ENCODE measurements at places on chromosomes 16 and 17. TPM values are rescaled to one million over a fixed set of nuclear protein-coding genes. Genes with fewer than 3 reads are reported as not detected.

DNA sequence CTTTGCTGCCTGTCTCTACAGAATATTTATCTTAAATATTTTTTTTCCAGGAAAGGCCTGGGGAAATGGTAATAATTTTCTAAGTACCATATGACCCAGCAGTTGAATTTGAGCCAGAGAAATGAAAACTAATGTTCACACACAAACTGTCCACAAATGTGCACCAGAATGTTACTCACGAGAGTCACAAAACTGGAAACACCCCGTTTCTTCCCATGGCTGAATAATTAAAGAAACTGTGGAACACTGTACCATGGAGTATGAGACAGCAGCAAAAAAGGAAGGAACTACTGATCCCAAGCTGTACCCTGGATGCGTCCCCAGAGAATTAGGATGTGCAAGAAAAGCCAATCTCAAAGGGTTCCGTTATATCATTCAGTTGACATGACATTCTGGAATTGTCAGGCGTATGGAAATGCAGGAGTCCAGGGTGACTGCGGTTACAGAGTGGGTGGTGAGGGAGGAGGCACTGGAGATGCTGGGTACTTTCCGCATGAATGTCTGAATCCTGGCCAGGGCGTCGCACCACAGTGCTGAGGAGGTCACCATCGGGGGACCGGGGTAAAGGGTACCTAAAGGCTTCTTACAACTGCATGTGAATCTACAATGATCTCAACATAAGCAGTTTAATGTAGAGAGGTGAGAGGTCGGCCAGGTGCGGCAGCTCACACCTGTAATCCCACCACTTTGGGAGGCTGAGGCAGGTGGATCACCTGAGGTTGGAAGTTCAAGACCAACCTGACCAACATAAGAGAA is 34.5 kb downstream of the USP22 start:
- no peak for DNase-seq

GRCh38 chr16:324451-325334 is 27.8 kb downstream of the AXIN1 start:
- no peak for DNase-seq

DNA sequence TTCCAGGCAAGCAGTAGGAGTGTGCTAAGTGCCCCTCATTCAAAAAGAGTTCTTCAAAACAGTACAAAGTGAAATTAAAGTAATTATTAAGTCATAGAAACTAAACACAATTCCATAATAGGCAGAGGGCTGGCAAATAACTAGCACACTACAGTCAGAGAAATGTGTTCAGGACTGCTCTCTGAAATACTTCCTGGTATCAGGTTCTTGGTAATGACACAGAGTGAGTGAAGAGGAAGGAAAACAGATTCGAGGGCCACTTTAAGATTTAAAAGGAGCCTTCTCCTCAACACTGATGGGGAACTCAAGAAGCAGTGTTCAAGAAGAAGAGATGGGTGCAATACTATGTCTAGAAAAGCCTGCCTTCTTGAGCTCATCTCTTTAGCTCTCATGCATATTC is 139.2 kb downstream of the TOX3 start:
- no peak for DNase-seq

CLEC18C gene
- total RNA-seq = not detected

- no peak for DNase-seq
These were observed 25.9 kb downstream of the NKD1 start for GRCh38 chr16:50573947-50574744.

- no peak for DNase-seq
These were observed 17.4 kb downstream of the ZNF276 start for GRCh38 chr16:89738538-89739317.

- peak; percentile 75 for DNase-seq
These were observed 24.8 kb upstream of the BPTF start for GRCh38 chr17:67800495-67800928.

GRCh38 chr17:34371405-34372100 is 8.5 kb upstream of the CCL1 start:
- no peak for DNase-seq

CD300C gene
- total RNA-seq = not detected

FBF1 gene
- 5.3 TPM for total RNA-seq

DNA sequence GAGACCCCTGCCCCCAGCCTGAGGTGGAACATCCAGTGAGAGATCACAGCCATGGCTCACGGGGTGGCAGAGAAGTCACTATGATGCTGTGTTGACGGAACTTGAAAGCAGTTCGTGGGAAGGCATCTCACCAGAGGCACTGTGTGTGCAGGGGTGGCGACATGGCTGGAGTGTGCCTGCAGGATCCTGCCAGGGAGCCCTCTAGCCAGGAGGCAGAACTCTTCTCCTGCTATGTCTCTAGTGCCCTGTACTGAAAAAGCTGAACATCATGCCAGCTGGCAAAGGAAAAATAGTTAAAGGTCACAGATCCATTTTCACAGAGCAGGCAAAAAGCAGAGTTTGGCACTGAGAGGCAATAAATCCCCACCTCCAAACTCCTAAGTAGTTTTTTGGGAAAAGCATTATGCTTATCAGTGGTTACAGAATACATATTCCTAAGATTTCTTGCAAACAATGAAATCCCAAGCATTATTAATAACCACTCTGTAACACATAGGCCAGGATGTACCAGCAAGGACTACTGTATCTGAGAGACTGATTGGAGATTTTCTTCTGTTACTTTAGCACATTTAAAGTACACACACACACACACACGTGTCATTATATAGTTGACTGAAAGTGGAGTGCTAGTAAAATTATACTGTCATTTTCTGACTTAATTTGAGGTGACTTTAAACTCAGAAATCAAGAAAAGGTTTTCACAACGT is 36.8 kb downstream of the TNRC6C start:
- DNase-seq = no peak

DNA sequence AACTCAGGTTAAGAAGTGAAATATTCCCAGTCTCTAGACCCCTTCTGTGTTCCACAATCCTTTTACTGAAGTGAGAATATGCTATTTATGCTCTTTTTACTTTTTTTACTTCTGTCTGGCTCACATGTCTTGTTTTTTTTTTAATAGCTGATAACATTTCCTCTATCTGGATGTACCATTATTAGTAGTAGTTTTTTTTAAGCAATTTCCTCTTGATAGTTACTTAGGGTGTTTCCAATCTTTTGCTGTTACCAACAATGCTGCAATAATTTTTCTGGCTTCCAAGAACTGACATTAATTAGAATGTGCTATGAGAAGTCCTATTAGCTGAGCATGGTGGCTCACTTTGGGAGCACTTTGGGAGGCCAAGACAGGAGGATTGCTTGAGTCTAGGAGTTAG is 32.0 kb downstream of the KSR1 start:
- no peak for DNase-seq

- DNase-seq = no peak
These were observed 1965.9 kb downstream of the TP53TG3F start for GRCh38 chr16:35425270-35425669.

GRCh38 chr17:46730026-46730425 is 88.5 kb downstream of the WNT3 start:
- DNase-seq = no peak

DNA sequence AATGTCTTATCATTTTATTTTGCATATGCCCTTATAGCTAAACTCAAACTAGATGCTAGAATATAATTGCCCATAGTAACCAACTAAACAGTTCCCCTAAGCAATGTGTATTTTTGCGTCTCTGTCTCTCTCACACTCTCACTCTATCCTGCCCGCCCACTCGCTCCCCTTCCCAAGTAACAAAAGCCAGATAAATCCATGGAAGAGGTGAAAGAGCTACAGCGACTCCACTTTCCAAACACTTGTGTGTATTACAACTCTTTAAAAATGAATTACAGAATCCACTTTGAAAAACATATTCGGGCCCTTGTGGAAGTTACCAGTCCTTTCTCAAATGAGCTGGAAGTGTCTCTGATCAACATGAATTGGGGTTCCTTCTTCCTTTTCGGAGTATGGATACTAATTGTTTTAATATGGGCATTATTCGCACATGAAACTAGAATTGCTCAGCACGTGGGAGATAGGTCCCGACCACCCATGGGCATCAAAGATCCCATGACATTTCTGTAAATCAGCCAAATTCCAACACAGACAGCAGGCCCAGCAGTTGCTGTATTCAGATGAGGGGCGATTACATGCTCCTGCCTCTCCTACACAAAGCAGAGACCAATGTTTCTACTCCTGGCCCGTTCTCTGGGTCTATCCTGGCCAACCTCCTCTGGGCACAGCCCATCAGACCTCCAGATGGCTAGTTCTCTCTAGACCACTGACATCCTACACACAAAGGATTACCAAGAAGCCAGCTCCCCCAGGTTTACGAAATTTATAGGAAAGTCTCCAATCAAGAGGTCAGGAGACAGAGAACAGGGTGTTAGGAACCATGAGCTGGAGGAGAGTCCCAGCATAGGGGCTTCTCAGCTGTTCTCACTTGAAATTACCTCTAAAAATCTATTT is 121.5 kb downstream of the ZFHX3 start:
- DNase-seq = no peak

NFE2L1 gene
- total RNA-seq = 42.8 TPM

- no peak for DNase-seq
These were observed 251.1 kb upstream of the CDH5 start for GRCh38 chr16:66115373-66115772.

TMEM98 gene
- 173 TPM for total RNA-seq

DNA sequence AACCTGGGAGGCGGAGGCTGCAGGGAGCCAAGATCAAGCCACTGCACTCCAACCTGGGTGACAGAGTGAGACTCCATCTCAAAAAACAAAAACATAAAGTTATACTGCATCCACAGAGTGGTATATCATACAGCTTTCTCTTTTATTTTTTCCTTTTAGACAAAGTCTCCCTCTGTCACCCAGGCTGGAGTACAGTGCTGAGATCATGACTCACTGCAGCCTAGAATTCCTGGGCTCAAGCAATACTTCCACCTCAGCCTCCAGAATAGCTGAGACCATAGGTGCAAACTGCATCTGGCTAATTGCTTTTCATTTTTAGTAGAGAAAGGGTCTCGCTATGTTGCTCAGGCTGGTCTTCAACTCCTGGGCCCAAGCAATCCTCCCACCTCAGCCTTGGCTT is 10.0 kb upstream of the COPRS start:
- DNase-seq = peak; percentile 26

ARHGAP44 gene
- 1.1 TPM for total RNA-seq

- no peak for DNase-seq
These were observed 41.4 kb upstream of the BHLHA9 start for GRCh38 chr17:1228781-1229348.

GRCh38 chr17:21377705-21378396 is 1.7 kb downstream of the KCNJ12 start:
- DNase-seq = no peak

DNA sequence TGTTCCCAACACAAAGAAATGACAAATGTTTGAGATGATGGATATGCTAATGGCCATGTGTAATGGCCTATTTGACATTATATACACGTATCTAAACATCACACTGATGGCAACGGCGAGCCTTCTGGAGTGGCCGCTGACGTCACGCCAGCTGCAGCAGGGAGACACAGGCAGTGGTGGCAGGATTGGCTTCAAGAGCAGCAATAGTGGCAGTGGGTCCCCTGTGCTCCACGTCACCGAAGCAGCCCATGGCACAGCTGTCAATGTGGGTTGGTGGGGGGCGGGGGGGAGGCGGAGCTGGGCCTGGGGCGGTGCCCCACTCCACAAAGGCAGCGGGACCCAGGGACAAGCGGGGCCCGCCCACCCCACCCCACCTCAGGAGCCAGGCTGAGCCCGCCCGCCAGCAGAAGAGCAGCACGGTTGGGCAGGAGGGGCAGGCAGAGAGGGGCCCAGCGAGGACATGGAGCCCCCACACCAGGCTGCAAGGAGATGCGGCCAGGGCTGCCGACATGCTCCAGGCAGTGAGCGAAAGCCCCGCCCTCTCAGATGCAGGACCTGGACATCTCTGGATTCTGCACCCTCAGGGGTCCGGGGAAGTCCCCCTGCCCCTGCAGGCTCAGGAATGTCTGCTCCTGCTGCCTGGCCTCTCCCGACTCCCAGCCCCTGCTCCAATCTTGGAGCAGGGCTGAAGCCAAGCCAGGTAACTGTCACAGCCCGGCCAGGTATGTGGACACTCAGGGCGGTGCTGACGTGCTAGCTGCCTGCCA is 64.6 kb downstream of the USP32 start:
- no peak for DNase-seq

PRSS36 gene
- total RNA-seq = 0.18 TPM

IRX5 gene
- not detected for total RNA-seq

SLFN12 gene
- 48.6 TPM for total RNA-seq

All from IMR-90 (cell line).